Femur (tissue), 1 donor: ENCODE measurements at places on chromosomes 1 and 21.

DNA sequence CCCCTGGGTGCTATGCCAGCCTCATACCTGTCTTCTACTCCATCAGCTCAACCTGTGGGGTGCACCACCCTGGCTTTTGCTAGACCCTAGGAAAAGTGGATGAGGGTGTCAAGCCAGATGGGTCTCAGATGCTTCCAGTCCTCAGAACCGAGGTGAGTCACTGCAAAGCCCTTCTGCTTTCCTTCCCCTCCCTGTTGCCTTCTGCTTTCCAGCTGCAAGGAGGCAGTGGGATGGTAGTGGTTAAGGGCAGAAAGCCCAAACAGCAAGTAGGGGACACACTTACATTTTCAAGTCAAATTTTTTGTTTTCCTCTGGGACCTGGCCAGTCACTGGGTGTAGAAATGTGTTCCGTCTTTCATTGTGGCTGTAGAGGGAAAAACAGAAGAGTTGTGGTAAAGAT, 60.7 kb upstream of the GOLT1A start:
- DNase-seq = no peak

- no peak for DNase-seq
Observed at GRCh38 chr1:219527994-219528393, 84.9 kb downstream of the ZC3H11B start.

GRCh38 chr1:26171084-26172072, at the start of gene ZNF593OS:
ZNF593OS (minus strand) TSS chr1:26171832; CDS start chr1:26171661, 171 bp downstream.
- no peak for DNase-seq

DNA sequence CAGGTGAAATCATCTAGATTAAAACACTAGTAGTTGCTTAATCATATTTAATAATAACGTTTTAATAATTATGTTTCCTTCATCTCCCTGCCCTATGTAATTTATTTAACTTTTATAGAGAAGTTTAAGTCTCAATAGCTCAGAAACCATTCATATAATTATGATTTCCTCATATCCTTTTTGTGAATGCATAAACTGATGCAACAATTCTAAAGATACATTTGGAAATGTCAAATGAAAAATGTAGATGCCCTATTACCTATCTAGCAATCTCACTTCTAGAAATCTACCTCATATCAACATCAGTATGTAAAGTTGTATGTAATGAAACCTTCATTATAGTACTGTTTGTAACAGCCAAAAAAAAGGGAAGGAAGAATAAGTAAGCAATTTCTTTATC, 10.5 kb downstream of the DRAM2 start:
- DNase-seq = no peak
